ENCODE measurements at places on chromosomes 1 and 21.
A peak's percentile ranks its signal among the peaks of the same experiment; 100 is the strongest.

GRCh38 chr21:42025376-42026081 lies 15.4 kb upstream of the ZBTB21 start:
- no peak for DNase-seq

- DNase-seq = no peak
These were observed 187.4 kb downstream of the DISC1 start for GRCh38 chr1:231814021-231814420.

- no peak for DNase-seq
These were observed 402.4 kb downstream of the KCNH1 start for GRCh38 chr1:210731597-210731996.

DNA sequence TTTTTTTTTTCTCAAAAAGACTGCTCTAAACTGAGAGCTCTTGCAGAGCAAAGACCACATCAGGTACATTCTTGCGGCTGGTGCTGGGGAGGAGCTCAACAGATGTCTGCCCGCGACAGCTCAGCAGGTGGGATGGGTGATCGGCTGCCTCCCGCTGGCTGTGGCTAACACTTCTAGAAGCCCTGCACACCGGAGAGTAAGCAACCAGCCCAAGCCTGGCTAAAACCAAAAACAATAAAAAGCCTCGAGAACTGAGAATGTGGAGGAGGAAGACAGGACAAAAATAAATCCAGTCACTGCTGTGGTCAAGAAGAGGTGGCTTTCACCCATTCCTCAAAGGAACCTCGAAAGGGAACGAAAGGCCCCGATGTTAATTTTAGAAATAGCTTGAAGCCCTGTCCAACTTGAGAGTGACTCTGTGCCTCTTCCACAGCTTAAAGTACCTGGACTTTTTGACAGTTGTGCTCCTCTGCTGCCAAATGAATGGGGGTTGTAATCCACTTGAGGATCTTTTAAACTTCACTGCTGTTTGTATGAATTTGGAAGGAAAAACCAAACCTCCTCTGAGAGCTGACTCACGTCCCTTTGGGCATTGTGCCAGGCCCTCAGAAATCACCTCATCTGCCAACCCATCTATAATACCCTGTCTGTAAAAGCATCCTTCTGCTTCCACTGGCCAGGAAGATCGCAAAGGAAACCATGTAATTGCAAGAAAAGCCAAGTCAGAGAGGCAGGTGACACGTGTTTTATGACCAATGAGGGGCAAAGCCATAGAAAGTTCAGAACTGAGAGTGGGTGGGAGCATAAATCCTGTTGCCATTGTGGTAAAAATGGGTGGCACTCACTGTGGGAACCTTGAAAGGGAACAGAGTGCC lies 78.6 kb downstream of the KCNN3 start:
- peak; percentile 63 for DNase-seq

DNA sequence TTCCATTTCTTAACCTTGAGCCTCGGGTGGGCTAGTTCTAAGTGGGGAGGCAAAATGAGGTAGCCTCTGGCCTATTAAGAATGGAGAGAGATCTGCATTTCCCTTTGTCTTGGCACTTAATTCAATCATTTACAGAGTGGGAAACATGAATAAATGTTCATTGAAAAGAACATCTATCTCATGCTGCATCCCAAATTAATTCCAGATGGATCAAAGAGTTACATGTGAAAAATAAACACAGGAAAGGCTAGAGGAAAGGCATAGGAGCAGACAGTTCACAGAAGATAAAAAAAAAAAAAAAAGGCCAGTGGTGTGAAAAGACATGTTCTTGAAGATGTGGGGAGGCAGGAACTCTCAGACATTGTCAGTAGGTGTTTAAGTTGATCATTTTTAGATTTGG lies 35.7 kb upstream of the EPS8L3 start:
- no peak for DNase-seq

GRCh38 chr1:205495237-205495823 lies 9.1 kb upstream of the CDK18 start:
- DNase-seq = no peak

GRCh38 chr1:208462761-208463160 lies 218.6 kb upstream of the PLXNA2 start:
- DNase-seq = no peak

- no peak for DNase-seq
These were observed 34.3 kb upstream of the TTC4 start for GRCh38 chr1:54681358-54681757.

DNA sequence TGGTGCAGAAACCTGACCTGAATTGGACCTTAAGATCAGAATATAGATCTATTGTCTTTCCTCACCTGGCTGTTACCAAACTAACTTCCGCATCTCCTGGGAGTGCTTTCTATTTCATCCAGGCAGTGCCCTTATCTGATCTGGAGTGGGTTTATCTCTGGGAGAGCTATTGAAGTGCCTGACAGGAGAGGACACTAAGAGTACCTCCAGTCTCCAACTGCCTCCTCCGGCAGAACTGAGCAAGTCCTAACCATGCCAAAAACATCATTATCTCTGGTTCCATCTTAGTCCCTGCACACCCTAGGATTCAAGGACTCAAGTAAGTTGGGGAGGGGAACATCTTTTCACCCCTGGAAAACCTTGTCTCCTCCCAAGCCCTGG lies 12.4 kb upstream of the KCNJ15 start:
- no peak for DNase-seq

DNA sequence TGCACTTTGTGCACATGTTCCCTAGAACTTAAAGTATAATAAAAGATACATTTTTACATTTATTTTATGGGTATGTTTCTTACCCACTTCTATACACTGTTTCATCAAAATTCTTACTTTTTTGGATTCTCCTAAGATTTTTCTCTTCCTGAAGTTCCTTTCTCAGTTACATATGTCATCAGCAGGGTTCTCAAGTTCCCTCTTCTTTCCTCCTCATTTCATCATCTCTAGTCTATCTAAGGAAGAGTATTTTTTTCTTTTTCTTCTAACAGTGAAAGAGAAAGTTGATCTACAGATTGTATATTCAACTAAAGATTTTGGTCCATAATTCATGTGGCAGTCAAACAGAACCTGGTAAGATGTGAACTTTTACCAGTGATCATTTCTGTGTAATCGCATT lies 41.2 kb upstream of the CYYR1 start:
- DNase-seq = no peak

- no peak for DNase-seq
These were observed 89.5 kb upstream of the CD53 start for GRCh38 chr1:110783292-110783918.

DNA sequence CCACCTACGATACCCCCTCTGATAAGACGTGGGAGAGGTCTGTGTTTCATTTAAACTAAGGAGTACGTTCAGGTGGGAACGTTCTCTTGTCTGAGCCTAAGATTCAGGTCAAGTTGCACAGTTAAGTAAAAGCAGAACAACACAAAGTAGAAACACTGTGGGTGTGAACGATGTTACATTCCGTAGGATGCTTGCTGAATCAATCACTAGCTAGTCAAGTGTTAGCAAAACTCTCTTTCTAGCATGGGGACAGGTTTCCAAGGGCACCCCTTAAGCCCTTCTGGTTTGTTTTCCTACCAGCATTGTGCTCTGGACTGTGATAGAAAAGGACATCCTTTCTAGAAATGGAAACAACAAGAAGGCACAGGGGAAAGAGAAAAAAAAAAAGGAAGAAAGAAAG lies 13.3 kb downstream of the C1orf162 start:
- DNase-seq = no peak

DNA sequence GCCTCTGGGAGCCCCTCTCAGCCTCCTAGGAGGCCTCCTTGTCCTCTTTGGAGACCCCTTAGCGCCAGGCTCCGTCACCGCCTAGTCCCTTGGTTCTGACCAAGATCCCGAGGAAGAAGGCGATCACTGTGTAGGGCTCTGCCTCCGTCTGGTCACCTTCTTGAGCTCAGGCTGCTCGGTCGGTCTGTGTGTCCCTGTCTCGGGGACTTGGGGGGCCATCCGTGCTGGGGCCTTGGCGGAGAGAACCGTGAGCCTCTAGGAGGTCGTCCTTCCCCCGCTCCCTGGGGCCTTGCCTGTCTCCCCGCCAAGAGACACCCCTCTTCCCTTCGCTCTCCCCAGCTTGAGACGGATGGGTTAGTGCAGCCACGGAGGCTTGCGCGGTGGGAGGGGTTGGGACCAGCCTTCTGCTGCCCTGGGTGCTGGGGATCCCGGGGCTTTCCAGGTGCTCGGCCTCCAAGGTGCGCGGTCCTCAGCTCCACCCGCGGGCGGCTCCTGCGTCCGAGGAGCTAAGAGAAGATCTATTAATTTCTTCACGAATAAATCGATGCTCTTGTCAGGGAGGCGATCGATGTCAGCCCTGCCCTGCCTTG lies 701 bp upstream of the INSRR start:
- DNase-seq = no peak

DNA sequence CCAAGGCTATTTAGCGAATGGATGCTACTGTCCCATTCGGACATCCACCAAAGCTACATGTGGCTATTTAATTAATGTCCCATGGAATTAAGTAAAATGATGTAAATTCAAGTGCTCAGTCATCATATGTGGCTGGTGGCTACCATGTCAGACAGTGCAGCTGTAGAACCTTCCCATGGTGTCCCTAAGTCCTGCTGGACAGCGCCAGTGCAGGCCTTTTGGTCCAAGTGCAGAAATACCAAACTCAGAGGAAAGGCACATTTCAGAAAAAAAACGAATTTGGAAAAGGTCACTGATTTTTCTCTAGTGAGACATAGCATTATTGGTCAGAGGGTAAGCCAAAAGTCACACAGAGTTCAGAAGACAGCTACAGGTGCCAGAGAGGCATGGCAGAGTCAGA lies 17.6 kb downstream of the TMPRSS2 start:
- no peak for DNase-seq

- DNase-seq = no peak
These were observed 1.8 kb upstream of the SPRR2A start for GRCh38 chr1:153058826-153059784.

GRCh38 chr1:159009287-159009686 lies 420 bp upstream of the IFI16 start:
- DNase-seq = no peak

- no peak for DNase-seq
These were observed 5.0 kb downstream of the NGF start for GRCh38 chr1:115332813-115333608.

- DNase-seq = no peak
These were observed 37.8 kb downstream of the TTC13 start for GRCh38 chr1:230940848-230941247.

- DNase-seq = no peak
These were observed 33.5 kb downstream of the ODR4 start for GRCh38 chr1:186409091-186409490.

- DNase-seq = no peak
These were observed 126.2 kb downstream of the KAZN start for GRCh38 chr1:14724678-14725077.

DNA sequence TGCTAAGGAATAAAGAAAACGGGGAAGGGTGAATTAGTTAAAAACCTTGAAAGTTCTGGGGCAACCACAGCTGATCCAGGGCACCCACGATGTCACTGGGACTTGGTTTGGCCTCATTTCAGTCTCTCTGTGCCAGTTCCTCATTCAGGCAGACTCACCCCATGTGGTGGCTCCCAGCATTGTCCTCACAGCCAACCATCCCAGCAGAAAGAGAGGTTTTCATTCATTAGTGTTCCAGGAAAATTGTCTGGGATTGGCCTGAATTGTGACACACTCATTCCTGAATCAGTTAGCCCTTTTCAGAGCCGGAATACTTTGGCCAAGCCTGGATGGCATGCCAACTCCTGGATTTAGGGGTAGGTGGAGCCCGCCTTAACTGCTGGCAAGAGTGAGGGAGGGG lies 367.7 kb downstream of the PRDM2 start:
- DNase-seq = no peak

- DNase-seq = no peak
These were observed 33.7 kb upstream of the CACYBP start for GRCh38 chr1:174966008-174966572.

DNA sequence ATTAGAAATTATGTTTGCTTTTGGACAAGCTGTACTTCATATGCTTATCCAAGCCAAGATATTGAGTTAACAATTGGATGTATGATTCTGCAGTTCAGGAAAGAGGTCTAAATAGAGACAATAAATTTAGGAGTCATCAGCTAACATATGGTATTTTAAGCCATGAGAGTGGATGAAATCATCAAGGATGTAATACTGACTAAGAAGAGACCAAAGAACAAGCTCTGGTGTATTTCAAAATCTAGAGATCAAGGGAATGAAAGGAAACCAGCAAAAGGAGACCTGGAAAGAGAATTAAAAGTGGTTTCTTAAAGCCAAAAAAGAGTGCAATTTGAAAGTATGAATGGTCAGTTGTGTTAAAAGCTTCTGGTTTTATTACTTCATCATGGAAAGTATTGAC lies 183.6 kb upstream of the BEND5 start:
- no peak for DNase-seq

- DNase-seq = no peak
These were observed 28.6 kb upstream of the PDE4B start for GRCh38 chr1:65764052-65764451.

DNA sequence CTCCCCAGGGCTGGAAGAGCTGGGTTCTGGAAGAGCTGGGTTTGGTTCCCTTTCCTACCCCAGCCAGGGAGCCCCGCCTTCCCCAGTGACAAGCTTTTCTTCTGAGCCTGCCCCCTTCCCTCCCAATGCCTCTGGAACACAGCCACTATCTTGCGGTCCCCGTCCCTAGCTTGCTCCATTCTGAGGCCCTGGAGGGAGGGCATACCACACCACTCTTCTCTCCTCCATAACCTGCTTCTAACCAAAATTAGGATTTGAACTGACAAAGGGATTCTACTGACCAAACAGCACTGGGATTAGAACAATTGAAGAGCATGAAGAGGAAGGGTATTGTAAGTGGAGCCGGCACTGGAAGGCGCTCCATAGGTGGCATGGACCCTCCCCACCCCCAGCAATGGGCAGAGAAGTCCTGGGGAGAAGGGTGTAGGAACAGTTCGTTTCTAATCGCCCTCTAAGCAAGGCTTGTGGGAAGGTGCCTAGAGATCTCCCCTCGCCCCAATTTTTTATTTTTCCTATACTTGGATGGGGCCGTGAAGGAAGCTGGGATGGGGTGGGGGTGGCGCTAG lies 690 bp downstream of the C1orf216 start:
- DNase-seq = no peak

DNA sequence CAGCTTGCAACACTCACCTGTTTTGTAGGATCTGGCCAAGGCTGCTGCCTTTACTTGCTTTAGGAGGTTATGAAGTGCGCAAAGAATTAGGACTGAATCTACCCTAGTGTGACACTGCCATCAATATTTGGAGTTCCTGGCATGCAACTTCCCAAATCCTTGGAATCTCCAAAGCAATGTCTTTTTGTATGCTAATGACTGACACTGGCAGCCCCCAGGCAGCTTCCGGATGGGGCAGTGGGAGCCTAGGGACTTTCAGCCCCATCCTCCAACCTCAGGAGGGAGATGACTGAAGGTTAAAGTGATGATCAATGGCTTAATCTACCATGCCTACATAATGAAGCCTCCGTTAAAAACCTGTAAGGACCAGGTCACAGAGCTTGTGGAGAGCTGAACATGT lies 5.5 kb downstream of the RCC2 start:
- DNase-seq = no peak

- peak; percentile 94 for DNase-seq
These were observed at the start of gene PRKCZ for GRCh38 chr1:2049718-2050431. Gene PRKCZ, plus strand, starts transcription at chr1:2050411. Its CDS starts 220 bp downstream, at chr1:2050631.

GRCh38 chr1:194268839-194269238 lies 1082.4 kb upstream of the B3GALT2 start:
- no peak for DNase-seq
